ENCODE measurements at places on chromosomes 6 and 20.

DNA sequence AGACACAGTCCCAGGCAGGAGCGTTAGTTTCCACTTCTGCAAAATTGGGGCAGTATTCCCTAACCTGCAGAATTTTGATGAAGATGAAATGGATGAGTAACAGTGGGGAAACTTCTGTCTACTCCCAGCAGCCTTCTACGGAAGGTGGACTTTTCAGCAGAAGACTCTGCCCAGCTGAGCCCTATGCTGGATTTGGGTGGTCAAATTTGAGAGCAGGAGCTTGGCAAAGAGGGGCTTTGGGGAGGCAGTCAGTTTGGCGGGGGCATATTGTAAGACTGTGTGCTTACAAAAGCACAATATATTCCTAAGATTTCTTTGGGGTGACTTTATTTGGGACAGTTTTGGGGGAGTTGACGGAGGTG is 5.4 kb upstream of the SDCBP2 start:
- no peak for DNase-seq

GRCh38 chr6:141260627-141261015 is 872.1 kb upstream of the GJE1 start:
- DNase-seq, result no peak

DNA sequence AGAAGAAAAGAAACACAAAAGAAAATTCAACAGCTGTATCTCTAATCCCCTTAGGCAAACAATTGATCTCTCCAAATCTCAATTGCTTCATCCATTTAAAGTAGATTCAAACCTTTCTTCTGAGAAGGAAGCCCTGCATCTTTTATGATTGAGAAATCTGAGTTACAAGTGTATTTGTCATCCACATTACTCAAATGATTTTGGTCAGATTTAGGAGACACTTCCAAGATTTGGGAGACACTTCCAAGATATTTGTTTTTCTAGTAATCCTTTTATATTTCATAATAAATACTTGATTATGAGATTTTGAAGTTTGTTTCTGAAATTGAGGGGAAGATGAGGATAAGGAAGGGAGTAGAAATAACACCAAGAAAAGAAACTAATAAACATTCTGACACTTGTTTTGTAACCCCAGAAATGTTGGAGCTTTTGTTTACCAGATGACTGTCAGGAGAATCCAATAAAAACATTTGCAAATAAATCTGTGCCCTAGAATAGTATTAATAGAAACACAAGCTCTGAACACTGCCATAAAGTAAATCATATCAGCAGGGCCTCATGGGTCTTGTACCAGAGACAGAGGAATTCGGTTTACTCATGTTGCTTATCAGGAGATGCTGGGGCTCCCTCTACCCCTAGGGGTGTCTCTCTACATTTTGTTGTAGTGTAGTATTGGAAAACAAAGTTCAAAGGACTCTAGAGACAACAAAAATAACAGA is 314.3 kb upstream of the NT5E start:
- DNase-seq, result no peak

DNA sequence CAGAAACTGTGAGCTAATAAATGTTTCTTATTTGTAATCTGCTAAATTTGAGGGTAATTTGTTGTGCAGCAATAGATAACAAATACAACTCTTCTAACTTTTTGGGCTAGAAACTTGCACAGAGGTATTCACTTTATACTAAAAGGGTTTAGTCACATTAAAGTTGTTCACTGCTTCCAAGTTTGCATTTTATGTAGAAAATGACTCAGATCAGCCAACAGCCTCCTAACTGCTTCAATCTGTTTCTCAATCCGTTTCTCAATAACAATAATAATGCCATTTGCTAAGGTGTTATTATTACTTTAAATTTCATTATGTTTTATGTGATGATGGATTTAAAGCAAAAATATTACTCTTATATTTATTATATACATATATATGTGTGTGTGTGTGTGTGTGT is 213.9 kb downstream of the CENPW start:
- no peak for DNase-seq

GRCh38 chr6:140956571-140957369 is 1176.0 kb upstream of the GJE1 start:
- no peak for DNase-seq
